ENCODE measurements at places on chromosomes 4 and X.
A peak's percentile ranks its signal among the peaks of the same experiment; 100 is the strongest.

- no peak for DNase-seq
These were observed 679.1 kb downstream of the TRIML1 start for GRCh38 chr4:188818300-188818699.

DNA sequence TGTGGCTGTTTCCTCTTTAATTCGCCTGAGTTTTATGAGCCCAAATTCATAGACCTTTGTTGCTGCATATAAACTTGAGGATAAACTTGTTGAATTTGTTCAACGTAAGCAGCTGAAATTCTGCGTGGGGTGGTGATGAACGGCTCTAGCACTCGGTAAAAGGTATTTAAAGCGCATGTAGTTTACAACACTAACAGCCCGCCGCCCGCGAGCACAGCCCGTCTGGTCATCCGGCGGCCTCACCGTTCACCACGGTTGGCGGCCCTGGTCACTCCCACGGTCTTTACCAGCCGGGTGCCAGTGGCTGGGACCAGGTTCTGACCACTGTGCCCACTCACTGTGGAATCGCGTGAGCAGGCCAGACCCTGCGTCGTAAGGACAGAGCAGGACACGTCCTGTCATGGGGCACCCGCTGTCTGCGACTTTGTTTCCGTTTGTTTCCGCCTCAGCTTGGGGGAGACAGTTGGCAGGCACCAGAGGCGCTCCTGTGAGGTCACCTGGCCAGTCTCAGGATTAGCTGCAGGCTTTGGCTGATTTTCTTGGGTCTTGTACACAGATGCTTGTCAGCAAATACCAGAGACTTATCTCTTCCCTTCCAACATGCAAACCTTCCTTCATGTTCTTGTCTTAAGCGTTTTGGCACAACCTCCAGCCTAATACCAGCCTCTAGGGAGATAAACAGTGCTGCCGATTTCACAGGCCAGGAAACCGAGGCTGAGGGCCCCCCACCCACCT lies 36.8 kb upstream of the SPON2 start:
- no peak for DNase-seq

DNA sequence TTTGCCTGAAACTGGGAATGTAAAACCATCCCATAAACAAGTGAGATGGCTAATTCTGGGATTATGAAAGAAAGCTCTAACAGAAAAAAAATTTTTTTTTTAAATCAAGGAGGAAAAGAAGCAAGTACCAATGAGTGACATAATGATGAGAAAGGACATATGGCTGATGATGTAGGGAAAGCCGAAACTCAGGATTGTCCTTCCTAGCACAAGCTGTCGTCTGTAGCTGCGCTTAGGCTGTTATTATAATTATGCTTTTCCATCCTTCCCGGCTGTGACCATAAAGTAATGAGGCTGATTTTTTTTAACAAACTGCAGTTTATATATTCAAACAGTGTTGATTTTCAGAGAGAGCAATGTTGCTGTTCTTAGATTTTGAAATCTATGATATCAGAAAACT lies 209.8 kb upstream of the NOCT start:
- DNase-seq: no peak

- no peak for DNase-seq
These were observed 838 bp upstream of the PRICKLE3 start for GRCh38 chrX:49187028-49187394.

- DNase-seq: no peak
These were observed 213.4 kb downstream of the IL15 start for GRCh38 chr4:141849778-141850177.

GRCh38 chr4:128186623-128187022 lies 101.0 kb downstream of the PGRMC2 start:
- no peak for DNase-seq

GRCh38 chr4:2715426-2715825 lies 40.7 kb downstream of the TNIP2 start:
- no peak for DNase-seq

DNA sequence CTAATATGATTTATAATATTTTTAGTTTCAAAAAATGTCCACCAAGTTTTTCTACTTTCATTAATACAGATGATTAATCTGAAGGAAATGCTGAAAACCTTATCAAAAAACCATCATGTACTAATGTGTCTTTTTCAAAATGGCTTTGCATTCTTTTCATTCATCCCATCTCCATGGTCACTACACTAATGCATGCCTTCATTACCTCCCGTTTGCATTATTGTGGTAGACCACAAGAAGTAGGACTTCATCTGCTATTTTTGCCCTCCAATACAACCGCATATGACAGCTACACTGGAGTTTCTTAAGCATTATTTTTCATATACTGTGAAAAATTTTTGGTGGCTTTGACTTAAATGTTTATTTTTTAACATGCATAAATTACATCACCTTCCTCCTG lies 37.9 kb upstream of the FSTL5 start:
- no peak for DNase-seq

- no peak for DNase-seq
These were observed 9.1 kb downstream of the FGFR3 start for GRCh38 chr4:1802151-1802715.

- DNase-seq: no peak
These were observed 95.2 kb downstream of the SHROOM4 start for GRCh38 chrX:50718776-50719175.

GRCh38 chr4:2843941-2844584 lies 419 bp downstream of the ADD1 start:
- no peak for DNase-seq

GRCh38 chr4:138647433-138647832 lies 368.1 kb upstream of the NOCT start:
- DNase-seq: no peak

DNA sequence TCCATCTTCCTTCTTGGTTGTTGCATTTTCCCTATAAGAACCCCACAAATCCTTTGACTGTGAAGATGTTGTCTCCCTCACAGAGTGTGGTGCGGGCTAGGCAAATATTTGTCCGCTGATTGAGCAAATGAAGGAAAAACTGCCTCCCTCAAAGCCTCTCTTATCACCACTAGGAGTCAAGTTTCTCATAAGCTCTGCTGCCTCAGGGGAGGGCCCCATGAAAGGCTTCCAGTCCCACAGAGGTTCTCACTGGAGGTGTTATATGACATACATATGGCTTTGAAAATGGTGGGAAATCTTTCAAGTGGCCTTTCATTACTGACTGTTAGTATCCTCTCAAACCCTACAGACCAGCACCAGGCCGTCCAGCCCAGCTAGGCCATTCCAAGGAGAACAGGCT lies 9.3 kb downstream of the VGLL1 start:
- no peak for DNase-seq

- DNase-seq: peak; percentile 5
These were observed 468 bp downstream of the ZMYM3 start for GRCh38 chrX:71253253-71254091.

GRCh38 chrX:3345281-3346191 lies 916 bp downstream of the MXRA5 start:
- DNase-seq: no peak

DNA sequence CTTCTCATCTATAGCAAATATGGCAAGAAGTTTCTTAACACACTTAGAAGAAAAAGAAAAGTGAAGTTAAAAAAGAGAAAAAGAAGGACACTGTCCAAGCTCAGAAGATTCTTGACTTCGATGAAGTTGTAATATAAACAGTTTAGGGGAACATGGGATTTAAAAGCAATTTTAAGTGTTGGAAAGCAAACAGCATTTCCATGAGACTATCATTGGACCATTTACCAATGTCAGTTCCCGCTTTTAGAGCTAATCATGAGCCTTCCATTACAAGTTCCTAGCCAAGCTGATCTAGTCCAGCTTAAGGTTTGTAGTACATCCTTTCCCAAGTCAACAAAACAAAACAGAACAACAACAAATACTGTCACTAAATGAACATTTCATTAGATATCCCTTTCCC lies 45.1 kb upstream of the FGF2 start:
- DNase-seq: no peak

GRCh38 chr4:72974694-72975487 lies 94.6 kb downstream of the COX18 start:
- no peak for DNase-seq

DNA sequence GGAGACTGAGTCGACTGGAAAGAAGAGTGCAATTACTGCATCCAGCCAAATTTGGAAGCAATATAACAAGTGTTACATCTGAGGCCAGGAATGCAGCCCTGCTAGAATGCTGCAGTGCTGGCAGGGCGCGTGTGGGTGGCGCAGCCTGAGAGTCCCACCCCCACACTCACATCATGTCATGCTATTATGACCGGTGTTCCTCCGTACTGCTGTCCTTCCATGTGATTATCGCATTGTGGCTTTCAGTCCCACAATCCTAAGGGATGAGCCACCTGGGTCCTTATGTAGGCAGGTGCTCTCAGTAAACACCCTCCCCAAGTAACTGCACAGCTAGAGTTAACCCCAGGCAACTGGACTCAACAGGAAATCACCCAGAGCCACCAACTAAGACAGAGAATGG lies 122.6 kb upstream of the CPEB2 start:
- DNase-seq: no peak

DNA sequence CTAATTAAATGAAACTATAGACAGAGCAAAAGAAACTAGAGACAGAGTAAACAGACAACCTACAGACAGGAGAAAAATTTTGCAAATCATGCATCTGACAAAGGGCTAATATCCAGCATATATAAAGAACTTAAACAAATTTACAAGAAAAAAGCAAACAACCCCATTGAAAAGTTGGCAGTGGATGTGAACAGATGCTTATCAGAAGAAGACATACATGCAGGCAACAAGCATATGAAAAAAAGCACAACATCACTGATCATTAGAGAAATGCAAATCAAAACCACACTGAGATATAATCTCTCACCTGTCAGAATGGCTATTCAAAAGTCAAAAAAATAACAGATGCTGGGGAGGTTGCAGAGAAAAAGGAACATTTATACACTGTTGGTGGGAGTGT lies 14.8 kb downstream of the ZNF280C start:
- no peak for DNase-seq

GRCh38 chr4:158681629-158682028 lies 9.5 kb downstream of the ETFDH start:
- DNase-seq: no peak

DNA sequence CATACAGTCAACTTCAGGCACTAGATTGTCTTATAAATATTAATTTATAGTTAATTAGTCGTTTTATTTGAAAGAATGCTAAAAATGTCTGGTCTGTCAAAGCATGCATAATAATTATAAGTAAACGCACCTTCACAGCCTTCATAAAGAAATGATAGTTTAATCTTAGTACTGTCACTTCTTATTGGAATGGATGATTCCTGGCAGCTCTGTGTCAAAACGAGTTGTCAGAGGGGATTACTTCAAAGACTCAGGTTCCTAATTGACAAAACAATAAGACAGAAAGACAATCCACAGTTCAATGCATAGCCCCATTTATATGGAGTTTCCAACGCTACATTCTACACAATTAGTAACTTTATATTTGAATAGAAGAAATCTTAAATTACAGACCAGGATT lies 461.3 kb upstream of the TECRL start:
- no peak for DNase-seq

DNA sequence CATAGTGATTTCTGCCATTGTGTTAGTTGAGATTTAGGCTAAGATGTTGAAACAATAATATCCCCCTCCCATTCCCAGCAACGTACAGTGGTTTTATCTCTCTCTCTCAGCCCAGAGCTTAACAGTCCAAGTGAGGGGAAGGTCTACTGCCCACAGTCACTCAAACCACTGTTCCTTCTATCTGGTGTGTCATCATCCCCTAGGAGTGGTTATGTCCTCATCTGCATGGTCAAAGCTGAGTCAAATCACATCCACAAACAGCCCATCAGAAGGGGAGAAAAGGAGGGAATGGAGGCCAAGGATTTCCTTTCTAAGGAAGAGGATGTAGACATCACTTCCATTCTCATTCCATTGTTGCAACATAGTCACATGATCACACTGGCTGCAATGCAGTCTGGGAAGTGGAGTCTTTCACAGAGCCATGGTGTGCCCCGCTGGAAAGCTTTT lies 42.8 kb upstream of the CHRNA9 start:
- DNase-seq: no peak

DNA sequence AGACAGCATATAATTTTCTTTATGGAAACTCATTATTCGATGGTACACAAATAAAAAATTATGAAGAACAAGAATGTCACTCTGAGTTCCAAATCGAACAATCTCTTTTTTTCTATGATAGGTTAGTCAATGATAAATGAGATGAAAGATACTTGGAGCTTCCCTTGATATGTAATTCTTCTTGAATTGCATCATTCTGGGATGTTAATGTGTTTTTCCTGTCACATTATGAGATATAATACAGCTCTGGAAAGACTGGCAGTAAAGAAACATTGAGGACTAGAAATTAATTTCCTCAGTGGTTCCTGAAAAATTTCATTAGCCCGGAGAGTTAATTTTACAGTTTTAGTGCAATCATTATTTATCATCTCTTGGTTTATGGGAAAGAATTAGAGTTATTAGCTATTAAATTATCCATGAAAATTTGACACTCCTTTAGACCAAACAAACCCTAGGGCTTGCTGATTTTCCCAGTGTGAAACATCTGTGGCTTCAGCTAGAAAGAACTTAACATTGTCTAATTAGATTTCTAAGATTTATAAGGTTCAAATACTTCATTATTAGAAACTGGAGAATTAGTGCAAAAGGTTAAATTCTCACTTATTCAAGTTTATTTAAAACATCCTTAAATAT lies 1546.6 kb upstream of the TENM3 start:
- no peak for DNase-seq

DNA sequence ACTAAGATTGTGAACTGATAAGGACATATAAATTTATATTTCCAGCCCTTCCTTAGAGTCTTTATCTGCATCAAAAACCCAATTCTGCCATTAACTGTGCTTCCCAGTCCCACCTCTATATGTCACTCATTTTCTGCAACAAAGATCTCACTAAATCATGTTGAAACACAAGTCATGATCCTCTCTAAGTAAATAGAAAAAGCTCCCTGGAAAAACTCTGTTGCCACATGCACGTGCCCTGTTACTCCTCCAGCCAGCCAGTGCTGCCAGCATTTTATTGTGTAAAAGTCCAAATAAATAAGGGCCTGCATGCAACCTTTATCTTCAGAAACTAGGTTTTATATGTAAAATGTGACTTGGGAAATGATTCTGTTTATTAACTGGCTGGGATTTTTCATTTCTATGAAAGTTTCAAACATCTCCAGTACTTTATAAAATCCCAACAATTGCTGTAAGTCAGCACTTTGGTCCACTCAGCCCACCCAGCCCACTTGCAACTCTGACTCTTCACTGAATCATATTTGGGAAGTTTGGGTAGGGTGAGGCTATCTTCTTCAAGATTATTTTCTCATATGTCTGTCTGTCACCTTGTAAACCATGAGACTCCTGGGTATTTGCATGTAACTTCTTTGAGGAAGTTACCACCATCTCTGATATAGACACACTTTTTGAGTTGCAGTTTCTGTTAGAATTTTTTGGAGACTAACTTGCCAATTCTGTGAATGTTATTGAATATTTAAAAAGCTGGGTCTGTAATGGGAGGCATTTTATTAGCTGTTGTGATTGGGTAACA lies 40.0 kb upstream of the SMARCA5 start:
- DNase-seq: no peak

- DNase-seq: no peak
These were observed 47.0 kb downstream of the AFF1 start for GRCh38 chr4:86981789-86982188.

GRCh38 chr4:99379571-99379970 lies 27.0 kb upstream of the ADH1C start:
- no peak for DNase-seq

GRCh38 chr4:71472946-71473345 lies 134.1 kb downstream of the SLC4A4 start:
- DNase-seq: no peak

Measured in activated T-cell treated with anti-CD3 and anti-CD28 coated beads for 4 hours (primary cell).